Psoas muscle (tissue), 8 donors: ENCODE measurements at places on chromosomes 2 and 18.
A peak's percentile ranks its signal among the peaks of the same experiment; 100 is the strongest.

DNA sequence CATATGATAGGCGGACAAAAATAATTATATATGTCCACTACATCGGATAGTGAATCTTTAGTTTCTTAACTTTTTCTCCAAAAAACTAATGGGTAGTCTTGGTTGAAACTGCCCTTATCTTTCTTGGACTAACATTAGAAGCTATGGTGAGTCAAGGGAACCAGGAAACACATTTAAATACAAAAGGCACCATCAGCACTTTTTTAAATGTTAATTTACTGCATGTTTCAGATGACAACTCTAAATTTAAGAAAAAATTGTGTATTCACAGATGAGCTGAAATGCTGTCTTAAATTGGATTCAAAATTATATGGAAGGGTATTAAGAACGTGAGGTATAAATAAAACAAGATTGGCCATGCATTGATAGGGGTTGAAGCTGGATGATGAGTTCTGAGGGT lies 75.6 kb upstream of the CERS6 start:
- H3K27me3 ChIP-seq = no peaks in the 10 kb centered on the region
- H3K4me1 ChIP-seq = no peaks in the 10 kb centered on the region
- H3K4me3 ChIP-seq = no peak overlapping the region
- no peak for DNase-seq

DNA sequence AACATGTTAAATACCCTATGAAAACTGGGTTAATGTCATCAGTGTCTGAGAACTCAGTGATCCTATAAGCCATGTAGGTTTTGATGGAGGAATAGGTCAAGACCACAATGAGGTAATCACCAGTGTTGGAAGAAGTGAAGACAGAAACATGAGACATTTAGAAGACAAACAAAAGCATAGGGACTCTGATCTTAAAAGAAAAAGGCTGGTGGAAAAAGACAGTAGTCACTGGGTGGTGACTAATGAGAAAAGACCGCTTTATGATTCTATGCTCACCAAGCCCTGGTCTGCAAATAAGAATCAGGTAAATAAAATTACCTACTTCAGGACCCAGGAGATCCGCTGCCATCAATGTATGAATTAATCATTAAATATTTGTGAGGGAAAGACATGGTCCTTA lies 271.9 kb downstream of the GPD2 start:
- no peak for DNase-seq
- no peak overlapping the region for H3K27ac ChIP-seq
- peaks cover 5% of the 10 kb centered on the region for H3K4me1 ChIP-seq
- no peak overlapping the region for H3K4me3 ChIP-seq
- H3K27me3 ChIP-seq = no peaks in the 10 kb centered on the region

DNA sequence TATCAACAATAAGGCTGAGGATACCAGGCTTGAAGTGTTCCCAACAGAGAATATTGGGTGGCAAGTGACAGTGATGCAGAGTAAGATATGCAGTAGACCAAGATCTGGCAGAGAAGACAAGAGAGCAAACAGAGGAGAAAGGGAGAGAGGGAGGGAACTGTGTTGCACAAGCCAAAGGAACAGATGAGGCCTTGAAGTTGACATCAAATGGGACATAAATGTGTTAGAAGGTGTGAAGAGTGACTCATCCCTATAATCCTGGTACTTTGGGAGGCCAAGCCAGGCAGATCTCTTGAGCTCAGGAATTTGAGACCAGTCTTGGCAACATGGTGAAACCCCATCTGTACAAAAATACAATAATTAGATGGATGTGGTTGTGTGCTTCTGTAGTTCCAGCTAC lies 342.9 kb downstream of the PARD3B start:
- no peaks in the 10 kb centered on the region for H3K27me3 ChIP-seq
- H3K4me1 ChIP-seq = no peaks in the 10 kb centered on the region
- no peak overlapping the region for H3K27ac ChIP-seq
- no peaks in the 10 kb centered on the region for H3K36me3 ChIP-seq

- no peaks in the 10 kb centered on the region for H3K4me1 ChIP-seq
- H3K27ac ChIP-seq = no peak overlapping the region
- H3K36me3 ChIP-seq = no peaks in the 10 kb centered on the region
- DNase-seq = no peak
- H3K4me3 ChIP-seq = no peak overlapping the region
Measured at GRCh38 chr2:40470822-40471813, 19.2 kb upstream of the SLC8A1 start.

DNA sequence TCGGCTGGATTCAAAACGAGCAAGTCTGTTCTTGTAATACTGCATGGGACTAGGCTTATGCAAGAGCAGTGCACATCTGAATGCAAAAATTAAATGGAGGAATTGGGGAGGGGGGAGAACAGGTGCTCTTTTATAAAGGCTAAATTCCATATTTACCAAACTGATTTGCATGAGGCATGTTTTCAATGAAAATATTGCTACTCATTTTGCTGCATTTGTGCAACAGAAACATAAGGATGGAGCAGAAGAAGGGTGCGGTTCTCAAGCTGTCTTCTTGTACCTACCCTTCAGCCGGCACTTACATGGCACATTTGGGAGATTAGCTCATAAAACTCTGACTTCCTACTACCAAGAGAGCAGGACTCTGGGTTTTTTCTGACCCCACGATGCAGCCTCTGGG lies 256.4 kb downstream of the CDCA7 start:
- H3K36me3 ChIP-seq = no peaks in the 10 kb centered on the region
- H3K27ac ChIP-seq = no peak overlapping the region
- no peak overlapping the region for H3K4me3 ChIP-seq
- DNase-seq = no peak

DNA sequence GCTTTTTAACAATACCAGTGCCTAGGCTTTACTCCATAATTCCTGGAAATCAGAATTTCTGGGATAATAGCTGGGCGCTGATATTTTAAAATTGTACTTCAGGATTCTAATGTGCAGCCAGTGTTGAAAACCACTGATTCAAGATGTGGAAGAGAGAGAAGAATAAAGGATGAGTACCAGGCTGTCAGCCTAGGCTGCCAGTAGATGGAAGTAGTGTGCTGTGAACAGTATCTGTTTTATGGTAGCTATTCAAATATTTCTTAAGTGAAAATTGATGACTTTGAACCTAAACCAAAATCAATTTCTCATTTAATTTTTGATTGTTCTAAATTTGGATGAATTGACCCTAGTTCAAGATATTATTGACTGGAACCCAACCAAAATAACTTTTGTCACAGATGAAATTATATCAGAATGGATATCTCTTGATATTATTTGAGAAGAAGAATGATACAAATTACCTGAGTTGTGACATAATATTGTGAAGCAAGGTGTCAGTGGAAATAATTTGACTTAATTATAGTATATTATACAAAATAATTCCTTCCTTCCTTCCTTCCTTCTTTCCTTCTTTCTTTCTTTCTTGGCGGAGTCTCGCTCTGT lies 88.0 kb downstream of the COMMD1 start:
- no peaks in the 10 kb centered on the region for H3K36me3 ChIP-seq
- no peaks in the 10 kb centered on the region for H3K27me3 ChIP-seq
- no peaks in the 10 kb centered on the region for H3K4me1 ChIP-seq
- H3K4me3 ChIP-seq = no peak overlapping the region

DNA sequence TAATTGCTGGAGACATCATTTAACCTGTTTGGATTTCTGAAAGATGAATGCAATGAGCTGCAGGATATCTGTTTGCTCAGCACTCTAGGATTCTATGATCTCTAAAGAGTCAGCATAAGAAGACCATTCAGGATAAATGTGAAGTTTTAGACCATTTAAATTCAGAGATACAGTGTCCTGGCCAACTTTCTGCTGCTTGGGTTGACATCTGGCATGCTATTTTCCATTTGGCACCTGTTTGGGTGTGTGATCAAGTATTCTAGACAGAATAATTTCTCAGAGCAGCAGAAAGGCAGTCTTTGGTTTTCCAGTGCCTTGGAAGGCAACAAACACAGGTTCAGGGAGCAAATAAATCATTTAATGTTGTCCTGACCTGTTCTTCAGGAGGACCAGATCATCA lies 144.8 kb upstream of the NDUFV2 start:
- no peak overlapping the region for H3K27ac ChIP-seq
- no peak for DNase-seq
- H3K4me1 ChIP-seq = no peaks in the 10 kb centered on the region
- H3K4me3 ChIP-seq = no peak overlapping the region
- H3K36me3 ChIP-seq = no peaks in the 10 kb centered on the region
- H3K27me3 ChIP-seq = no peaks in the 10 kb centered on the region

DNA sequence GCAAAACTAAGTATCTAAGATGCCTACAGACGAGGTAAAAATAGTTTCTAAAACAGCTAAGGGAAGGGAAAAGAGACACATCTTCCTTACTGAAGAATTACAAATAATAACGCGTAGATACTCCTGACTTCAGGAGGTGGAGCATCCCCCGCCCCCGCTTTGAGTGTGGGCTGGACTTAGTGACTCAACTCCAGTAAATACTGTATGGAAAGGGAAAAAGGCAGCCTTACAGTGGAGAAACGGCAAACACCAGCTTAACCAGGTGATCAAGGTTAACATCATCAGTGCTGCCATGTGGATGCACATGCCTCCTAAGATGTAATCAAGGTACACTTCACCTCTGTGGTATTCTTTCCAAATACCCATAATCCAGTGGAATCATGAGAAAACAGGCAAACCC lies 47.9 kb downstream of the HADHB start:
- H3K27me3 ChIP-seq = no peaks in the 10 kb centered on the region
- H3K4me3 ChIP-seq = no peak overlapping the region
- H3K27ac ChIP-seq = no peak overlapping the region
- no peak for DNase-seq

DNA sequence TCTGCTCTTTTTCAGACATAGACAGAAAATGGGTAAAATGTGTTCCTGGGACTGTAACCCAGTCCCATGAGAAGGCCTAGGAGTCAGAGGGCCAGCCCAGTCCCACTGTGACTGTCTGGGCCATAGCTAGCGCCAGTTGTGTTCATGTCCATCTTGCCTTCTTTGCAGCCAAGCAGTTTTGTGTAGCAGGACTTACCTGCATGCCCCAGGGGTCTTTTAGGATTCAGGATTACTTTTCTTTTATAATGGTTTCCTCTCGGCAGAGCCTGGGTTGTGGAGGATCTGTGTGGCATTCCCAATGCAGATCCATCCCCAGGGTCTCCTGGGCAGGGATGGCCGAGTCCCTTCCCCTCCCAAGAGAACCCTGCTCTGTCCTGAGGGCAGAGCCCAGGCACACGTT lies 90.8 kb downstream of the FHOD3 start:
- peaks cover 33% of the 10 kb centered on the region for H3K4me1 ChIP-seq
- no peak for DNase-seq
- H3K36me3 ChIP-seq = no peaks in the 10 kb centered on the region
- no peaks in the 10 kb centered on the region for H3K27me3 ChIP-seq
- H3K27ac ChIP-seq = no peak overlapping the region

DNA sequence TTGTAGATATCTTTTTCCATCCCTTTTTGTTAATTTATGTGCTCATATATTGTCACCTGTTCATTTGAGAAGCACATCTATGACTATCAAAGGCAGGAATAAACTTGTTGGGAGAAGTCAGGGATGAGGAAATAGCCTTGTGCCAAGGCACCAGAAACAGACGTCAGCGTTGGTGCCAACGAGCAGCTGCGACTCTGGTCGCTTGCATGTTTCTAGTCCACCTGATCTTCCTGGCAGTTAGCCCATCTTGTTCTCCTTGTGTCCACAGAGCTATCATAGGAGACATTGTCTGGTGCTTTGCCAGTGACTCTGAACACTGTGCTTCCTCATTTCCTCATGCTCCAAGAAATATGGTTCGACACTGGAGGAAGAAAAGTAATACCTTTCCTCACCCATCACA lies 374.4 kb downstream of the PTPRM start:
- peak; percentile 87 for DNase-seq
- H3K27ac ChIP-seq = peak overlapping the region; percentile 74
- no peaks in the 10 kb centered on the region for H3K36me3 ChIP-seq
- peaks cover 25% of the 10 kb centered on the region for H3K4me1 ChIP-seq
- no peak overlapping the region for H3K4me3 ChIP-seq
- H3K27me3 ChIP-seq = no peaks in the 10 kb centered on the region

DNA sequence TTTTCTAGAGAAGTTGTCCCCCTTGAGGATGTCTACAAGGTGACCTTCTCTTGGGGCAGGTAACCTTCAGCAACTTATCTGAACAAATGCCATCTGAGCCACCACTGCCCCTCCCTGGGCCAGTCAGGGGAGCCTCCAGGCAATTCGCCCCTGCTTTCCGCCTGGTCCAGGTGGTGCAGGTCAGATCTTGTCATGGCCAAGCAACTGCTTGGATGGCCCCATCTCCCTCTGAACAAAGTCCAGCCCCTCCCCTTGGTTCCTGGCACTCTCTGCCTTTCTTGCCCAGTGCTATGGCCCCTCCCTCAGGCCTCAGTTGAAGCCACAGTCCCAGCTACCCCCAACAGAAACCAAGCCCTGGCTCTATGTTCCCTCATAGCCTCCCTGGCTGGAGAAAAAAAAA lies 138.7 kb downstream of the ALPK2 start:
- no peak overlapping the region for H3K4me3 ChIP-seq
- H3K36me3 ChIP-seq = peaks cover 58% of the 10 kb centered on the region
- no peak for DNase-seq
- H3K27me3 ChIP-seq = no peaks in the 10 kb centered on the region

GRCh38 chr2:54757500-54757899 lies 34.0 kb downstream of the EML6 start:
- H3K4me1 ChIP-seq = peaks cover 5% of the 10 kb centered on the region
- no peaks in the 10 kb centered on the region for H3K27me3 ChIP-seq
- no peak overlapping the region for H3K4me3 ChIP-seq
- no peak overlapping the region for H3K27ac ChIP-seq
- DNase-seq = no peak

DNA sequence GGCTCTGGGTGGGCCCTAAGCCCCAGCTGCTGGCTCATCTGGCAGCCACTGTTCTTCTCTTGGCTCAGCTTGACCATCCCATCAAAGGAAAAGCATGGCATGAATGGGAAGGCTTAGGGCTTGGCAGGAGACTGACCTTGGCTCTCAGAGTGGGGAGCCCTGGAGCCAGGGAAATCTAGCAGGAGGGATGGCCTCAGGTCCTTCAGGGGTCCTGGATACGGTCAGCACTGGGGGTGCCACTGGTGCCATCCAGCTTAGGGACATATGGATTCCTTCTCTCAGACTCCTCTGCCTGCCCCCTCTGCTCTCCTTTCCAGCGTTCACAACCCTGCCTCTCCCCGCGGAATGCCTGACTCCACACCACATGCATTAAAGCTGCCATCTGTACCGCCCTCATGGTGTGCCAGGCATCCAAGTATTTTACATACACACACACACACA lies 165.5 kb upstream of the HAAO start:
- no peak overlapping the region for H3K27ac ChIP-seq
- peaks cover 11% of the 10 kb centered on the region for H3K4me1 ChIP-seq
- no peak overlapping the region for H3K4me3 ChIP-seq

GRCh38 chr2:80489717-80490116 lies 185.2 kb upstream of the LRRTM1 start:
- no peaks in the 10 kb centered on the region for H3K27me3 ChIP-seq
- H3K4me3 ChIP-seq = no peak overlapping the region
- H3K36me3 ChIP-seq = no peaks in the 10 kb centered on the region
- no peak overlapping the region for H3K27ac ChIP-seq
- DNase-seq = no peak

GRCh38 chr2:36963106-36963505 lies 3.2 kb downstream of the STRN start:
- H3K36me3 ChIP-seq = no peaks in the 10 kb centered on the region
- no peak overlapping the region for H3K27ac ChIP-seq
- no peak for DNase-seq
- no peak overlapping the region for H3K4me3 ChIP-seq

- H3K27ac ChIP-seq = no peak overlapping the region
- no peaks in the 10 kb centered on the region for H3K27me3 ChIP-seq
- no peak for DNase-seq
- H3K36me3 ChIP-seq = no peaks in the 10 kb centered on the region
- peaks cover 6% of the 10 kb centered on the region for H3K4me1 ChIP-seq
Measured at GRCh38 chr2:187527262-187527661, 27.0 kb downstream of the TFPI start.

GRCh38 chr18:50301074-50301473 lies 13.6 kb upstream of the CXXC1 start:
- no peaks in the 10 kb centered on the region for H3K4me1 ChIP-seq
- no peak overlapping the region for H3K4me3 ChIP-seq
- no peaks in the 10 kb centered on the region for H3K36me3 ChIP-seq
